ENCODE measurements at places on chromosomes 5 and 9. TPM values are rescaled to one million over a fixed set of nuclear protein-coding genes. Genes with fewer than 3 reads are reported as not detected.

Gene THBS4
- 0.14 TPM for total RNA-seq

Gene ARAP3
- 4.5 TPM for total RNA-seq

Gene F12
- 25.7 TPM for total RNA-seq

Gene OTULINL
- 14.1 TPM for total RNA-seq

Gene ALDOB
- total RNA-seq, result not detected

Gene MRPL41
- 97.5 TPM for total RNA-seq

Gene PCA3
- not detected for total RNA-seq

Gene NR5A1
- total RNA-seq, result 0.15 TPM

Gene SPINK7
- total RNA-seq, result not detected

Gene TAF11L14
- total RNA-seq, result not detected

Gene CKMT2
- total RNA-seq, result not detected

Gene PCDHGA3
- total RNA-seq, result not detected

Gene RLN2
- total RNA-seq, result 0.52 TPM

Gene FBP2
- total RNA-seq, result not detected

Gene SV2C
- not detected for total RNA-seq

Gene MSMP
- not detected for total RNA-seq

Gene LRRC19
- total RNA-seq, result not detected

Gene RXRA
- 35.6 TPM for total RNA-seq

Gene SEMA5A
- not detected for total RNA-seq

Gene ATP10B
- not detected for total RNA-seq

Gene IFNA2
- total RNA-seq, result not detected

Gene TAF1L
- not detected for total RNA-seq

Gene WDR38
- total RNA-seq, result 0.12 TPM

Gene ANKDD1B
- not detected for total RNA-seq

Gene NEUROG1
- not detected for total RNA-seq

Gene SPATA31C1
- total RNA-seq, result not detected

Gene SLC34A1
- total RNA-seq, result not detected

Gene ENTPD2
- 2.4 TPM for total RNA-seq

Gene NR2F1
- 4.8 TPM for total RNA-seq

Gene PCDHGC3
- total RNA-seq, result 5.1 TPM

Gene FCHO2
- 10.5 TPM for total RNA-seq

Gene PDE8B
- total RNA-seq, result 1.4 TPM

Gene INSL4
- 15.8 TPM for total RNA-seq

Gene MCC
- 0.14 TPM for total RNA-seq

Gene IL9
- total RNA-seq, result not detected

All from A549 treated with Mapracorat at 1 μM for 4 hours (cell line).